Fibroblast of skin of right biceps (primary cell): ENCODE measurements at places on chromosomes 4 and X.
A peak's percentile ranks its signal among the peaks of the same experiment; 100 is the strongest.

GRCh38 chr4:61638591-61638990, 438.5 kb downstream of the ADGRL3 start:
- DNase-seq: peak; percentile 62

DNA sequence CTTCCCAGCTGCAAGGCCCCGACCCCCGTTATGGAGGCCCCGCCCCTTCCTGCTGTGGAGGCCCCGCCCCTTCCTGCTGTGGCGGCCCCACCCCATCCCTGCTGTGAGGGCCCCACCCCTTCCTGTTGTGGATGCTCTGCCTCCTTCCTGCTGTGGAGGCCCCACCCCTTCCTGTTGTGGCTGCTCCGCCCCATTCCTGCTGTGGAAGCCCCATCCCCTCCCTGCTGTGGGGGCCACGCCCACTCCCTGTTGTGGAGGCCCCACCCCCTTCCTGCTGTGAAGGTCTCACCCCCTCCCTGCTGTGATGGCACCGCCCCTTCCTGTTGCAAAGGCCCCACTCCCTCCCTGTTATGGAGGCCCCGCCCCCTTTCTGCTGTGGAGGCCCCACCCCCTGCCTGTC, 104.9 kb upstream of the PSAPL1 start:
- DNase-seq: peak; percentile 50

GRCh38 chr4:20393486-20394100, 141.9 kb downstream of the SLIT2 start:
- peak; percentile 47 for DNase-seq

DNA sequence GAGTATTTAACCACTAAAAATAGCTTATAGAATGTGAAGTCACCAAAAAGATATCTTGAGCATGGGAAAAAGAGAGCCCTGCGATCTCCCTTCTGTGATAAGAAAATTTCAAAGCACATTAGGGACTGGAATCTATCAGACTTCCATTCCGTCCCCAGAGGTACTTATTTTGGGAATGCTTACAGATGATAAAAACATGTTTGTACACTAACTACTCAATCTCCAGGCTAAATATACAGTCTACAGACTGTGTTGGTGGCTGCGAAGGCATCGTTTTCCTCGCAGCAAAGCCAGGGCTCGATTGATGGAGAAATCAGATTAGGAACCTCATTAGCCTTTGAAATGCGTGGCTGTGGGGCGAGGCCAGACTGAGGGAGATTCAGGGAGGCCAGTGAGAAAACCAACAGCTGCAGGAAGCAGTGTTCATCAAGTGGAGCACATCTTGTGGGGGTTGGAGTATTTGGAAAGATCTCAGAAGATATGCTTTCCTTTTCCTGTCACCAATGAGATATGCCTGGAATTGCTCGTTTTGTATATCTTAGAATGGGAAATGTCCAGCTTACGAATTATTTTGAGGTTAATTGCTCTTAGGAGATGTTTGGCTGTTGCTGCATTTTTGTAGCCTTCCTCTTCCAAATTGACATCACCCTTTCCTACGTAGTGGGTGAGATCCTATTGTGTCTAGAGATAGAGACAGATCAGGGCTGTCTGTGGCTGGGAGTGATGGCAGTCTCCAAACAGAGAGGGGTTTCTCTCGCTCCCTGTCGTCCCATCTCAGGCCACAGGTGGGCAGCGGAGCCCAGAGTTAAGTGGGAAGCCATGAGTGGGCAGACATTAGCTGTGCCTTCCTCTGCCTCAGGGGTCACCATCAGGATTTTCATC, 224.9 kb upstream of the FAT1 start:
- DNase-seq: peak; percentile 55

DNA sequence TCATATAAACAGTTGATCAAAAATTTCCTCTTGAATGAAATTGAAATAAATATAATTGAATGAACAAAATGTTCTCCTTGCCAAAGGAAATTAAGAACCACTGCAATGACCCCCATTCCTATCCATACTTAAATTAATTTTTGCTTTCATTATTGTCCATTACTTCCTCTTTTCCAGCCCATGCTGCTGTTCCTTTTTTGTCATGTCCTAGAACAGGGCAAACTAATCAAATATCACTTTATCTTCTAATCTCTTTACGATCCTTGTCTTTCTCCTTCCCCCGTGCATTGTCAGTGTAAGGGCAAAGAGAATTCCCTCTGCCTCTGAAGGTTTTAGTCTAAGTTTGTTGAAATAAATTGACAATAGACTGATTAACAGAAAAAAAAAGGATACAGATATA, 203.0 kb downstream of the CENPC start:
- DNase-seq: no peak

DNA sequence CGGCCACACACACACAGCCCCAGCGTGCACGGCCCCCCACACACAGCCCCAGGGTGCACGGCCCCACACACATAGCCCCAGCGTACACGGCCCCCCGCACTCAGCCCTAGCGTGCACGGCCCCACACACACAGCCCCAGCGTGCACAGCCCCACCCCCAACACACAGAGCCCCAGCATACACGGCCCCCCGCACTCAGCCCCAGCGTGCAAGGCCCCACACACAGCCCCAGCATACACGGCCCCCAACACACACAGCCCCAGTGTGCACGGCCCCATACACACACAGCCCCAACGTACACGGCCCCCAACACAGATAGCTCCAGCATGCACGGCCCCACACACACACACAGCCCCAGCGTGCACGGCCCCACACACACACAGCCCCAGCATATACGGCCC, 17.6 kb downstream of the GAK start:
- DNase-seq: no peak

- DNase-seq: no peak
These were observed 60.2 kb upstream of the BLTP1 start for GRCh38 chr4:122091836-122092405.

GRCh38 chr4:100391086-100391485, 126.7 kb downstream of the EMCN start:
- DNase-seq: no peak

- no peak for DNase-seq
These were observed 3.3 kb upstream of the GPC4 start for GRCh38 chrX:133418588-133418987.

- DNase-seq: peak; percentile 58
These were observed 3.0 kb upstream of the NXT2 start for GRCh38 chrX:109533631-109534030.

- DNase-seq: no peak
These were observed 86.7 kb upstream of the TRIM2 start for GRCh38 chr4:153117554-153117953.

GRCh38 chr4:114921790-114922591, 191.4 kb downstream of the NDST4 start:
- no peak for DNase-seq

GRCh38 chrX:5080791-5081190, 1147.9 kb downstream of the NLGN4X start:
- DNase-seq: no peak

- DNase-seq: no peak
These were observed 112.5 kb downstream of the EIF4E start for GRCh38 chr4:98816386-98816785.

DNA sequence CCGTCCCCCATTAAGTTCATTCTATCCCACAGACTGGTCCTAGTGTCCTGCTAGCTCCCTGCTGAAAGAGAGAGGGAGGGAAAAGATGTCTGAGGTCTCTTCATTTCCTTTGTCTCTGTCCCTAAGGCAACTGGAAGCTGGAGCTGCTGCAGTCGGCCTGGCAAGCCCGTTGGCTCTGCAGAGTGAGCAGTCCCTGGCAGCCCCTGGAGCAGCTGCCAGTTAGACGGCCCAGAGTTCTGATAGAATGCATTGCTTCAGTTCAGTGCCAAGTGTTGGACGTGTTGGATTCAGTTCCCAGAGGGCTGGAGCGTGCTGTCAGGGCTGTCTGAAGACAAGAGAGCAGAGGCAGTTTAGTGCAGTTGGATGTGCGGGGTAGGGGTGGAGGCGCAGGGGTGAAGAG, 975 bp downstream of the KCNE5 start:
- no peak for DNase-seq

- DNase-seq: no peak
These were observed 784.6 kb upstream of the GRID2 start for GRCh38 chr4:91519155-91519554.

DNA sequence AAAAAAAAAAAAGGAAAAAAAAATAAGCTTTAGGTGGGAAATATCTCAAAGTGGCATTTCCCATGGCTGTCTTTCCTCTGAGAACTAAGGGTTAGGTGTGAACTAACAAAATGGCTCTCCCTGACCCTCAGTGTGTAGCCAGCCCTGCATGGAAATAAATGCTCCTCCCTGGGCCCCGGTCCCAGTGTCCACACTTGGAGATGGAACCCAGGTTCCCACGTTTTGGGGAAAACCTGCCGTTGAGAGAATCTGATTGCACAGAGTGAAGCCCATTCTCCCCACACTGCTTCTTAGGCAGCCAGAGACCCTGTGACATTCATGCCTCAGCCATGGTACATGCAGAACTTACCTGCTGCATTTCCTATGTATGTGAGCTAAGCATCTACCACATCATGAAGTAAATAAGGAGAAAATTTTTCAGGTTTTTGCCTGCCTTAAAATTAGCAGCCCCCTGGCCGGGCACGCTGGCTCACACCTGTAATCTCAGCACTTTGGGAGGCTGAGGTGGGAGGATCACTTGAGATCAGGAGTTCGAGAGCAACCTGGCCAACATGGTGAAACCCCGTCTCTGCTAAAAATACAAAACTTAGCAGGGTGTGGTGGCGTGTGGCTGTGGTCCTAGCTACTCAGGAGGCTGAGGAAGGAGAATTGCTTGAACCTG, 34.5 kb downstream of the HTT-AS start:
- no peak for DNase-seq

- DNase-seq: no peak
These were observed 6.6 kb downstream of the GPRIN3 start for GRCh38 chr4:89301003-89301402.

GRCh38 chr4:48960988-48961635, 25.0 kb upstream of the CWH43 start:
- DNase-seq: no peak

DNA sequence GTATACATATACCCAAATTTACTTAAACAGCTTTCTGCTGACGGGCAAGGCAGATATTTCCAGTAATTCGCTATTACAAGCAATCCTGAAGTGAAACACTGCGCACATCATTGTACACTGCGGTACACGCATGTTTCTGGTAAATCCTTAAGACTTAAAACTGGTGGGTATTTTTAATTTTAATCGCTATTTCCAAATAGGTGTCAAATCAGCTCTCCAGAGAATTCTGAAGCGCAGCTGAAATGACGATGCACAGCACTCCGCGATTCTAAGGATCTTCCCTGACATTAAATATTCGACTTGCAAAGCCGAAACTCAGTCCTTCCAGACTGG, 361 bp downstream of the TMEM128 start:
- no peak for DNase-seq

- peak; percentile 42 for DNase-seq
These were observed 6.9 kb upstream of the WDR1 start for GRCh38 chr4:10123227-10124101.

- peak; percentile 58 for DNase-seq
These were observed 29.9 kb upstream of the UBE2NL start for GRCh38 chrX:143854006-143854405.

DNA sequence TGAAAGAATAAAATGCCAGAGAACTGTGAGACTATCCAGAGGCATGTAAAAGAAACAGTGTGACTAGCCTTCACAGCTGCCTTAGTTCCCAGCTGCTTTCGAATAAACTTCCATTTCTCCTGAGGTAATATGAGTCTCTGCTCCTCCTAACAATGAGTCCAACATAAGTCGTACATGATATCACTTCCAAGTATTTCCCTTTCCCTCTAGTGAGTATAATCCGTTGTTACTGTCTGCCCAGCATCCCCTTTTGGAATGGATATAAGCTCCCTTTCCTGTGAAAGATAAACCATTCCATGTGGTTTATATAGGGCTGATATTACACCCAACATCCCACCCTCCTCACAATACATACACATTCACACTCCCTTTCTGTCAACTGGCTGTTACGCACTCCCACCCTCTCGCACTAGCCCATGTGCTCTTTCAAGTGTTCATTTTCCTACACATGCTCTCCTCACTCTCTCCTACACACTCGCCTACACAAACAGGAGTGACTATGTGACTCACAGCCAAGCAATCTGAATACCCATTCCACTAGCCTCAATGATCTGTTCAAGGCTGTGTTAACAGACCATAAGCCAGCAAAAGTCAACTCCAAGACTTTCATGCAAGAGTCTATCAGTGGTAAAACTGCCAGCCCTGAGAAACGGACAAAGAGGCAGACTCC, 5.0 kb downstream of the NAF1 start:
- peak; percentile 84 for DNase-seq

GRCh38 chrX:57930051-57930450, 19.8 kb upstream of the ZXDA start:
- no peak for DNase-seq

DNA sequence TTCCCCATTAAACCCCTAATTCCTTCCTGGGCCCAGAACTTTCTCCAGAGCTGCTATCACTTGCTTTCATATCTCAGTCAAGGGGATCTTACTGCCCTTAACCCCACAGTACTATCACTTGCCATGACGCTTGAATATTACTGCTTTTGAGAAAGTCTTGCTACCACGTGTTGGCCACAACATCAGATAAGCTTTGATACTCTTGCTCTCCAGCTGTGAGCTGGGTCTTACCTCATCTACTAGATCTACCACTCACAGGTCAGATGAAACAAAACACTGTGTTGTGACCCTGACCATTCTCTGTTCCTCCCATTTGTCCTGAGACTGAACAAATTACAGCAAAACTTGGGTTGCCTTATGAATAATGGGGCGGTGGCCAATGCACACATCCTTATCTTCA, 12.1 kb upstream of the TAPT1 start:
- DNase-seq: no peak

DNA sequence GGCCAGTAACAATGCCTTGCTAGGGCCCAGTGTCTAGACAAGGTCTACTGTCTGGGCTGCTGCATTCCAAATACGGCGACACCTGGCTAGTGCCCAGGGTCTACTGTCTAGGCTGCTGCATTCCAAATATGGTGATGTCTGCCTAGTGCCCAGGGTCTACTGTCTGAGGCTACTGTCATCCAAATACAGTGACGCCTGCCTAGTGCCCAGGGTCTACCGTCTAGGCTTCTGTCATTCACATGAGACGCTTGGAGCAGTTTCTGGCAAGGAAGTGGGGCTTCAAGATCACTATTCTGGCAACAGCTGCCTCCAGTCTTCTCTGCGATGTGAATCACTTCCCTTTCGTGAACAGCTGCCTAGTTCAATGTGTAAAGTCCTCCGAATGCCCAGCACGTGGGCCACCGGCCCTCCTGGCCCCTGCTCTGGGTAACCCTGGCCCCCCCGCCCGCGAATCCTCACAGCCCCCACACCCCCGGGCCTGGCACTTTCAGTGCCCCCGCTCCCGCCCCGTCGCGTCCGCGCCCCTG, 12.7 kb downstream of the ACOX3 start:
- peak; percentile 60 for DNase-seq

DNA sequence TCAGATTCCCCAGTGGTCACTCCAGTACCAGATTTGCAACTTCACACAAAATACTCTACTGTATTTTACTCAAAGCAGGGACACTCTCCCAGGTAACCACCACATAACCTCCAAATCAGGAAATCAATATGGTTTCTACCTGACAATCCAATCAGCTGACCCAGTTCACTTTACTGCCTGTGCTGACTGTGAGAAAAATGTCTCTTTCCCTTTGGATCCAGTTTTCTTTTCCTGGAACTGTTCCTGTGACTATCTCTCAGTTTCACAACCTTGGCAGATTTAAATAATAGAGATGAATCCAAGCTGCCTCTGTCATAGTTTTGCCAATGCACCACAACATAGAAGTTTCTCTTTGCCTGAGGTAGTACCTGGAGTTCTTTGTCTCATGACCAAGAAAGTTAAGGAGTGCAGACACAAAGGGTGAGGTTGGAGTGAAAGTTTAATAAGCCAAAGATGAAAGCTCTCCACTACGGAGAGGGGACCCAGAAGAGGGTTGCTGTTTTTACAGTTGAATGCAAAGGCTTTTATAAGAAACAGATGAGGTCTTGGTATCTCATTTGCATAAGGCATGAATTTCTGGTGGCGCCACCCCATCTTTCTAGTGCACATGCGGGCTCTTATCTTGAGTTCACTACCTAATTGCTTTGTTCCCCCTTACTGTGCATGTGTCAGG, 29.7 kb upstream of the IL9R start:
- DNase-seq: no peak
